Left lobe of liver (tissue), 2 donors: ENCODE measurements at places on chromosomes 12 and 14.
A peak's percentile ranks its signal among the peaks of the same experiment; 100 is the strongest.

GRCh38 chr14:98914942-98915341, 357.1 kb downstream of the BCL11B start:
- no peak for DNase-seq

DNA sequence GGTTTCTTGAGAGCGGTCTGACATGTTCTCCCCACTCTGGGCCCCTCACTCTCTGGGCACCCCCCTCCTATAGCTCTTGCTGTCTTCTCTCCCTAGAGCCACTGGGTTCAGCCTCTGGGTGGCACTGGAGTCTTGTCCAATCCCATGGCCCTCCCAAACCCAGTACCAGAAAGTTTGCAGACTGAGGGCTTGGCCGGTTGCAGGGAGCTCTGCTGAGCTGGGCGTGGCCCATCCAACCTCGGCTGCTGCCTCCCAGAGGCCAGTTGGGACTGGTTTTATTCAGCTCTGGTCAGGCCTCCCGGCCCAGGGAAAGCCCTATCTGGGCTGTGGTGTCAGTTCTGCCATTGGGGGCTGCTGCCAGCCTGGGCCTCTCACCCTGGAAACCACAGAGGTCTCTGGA, 37.9 kb downstream of the ISCA2 start:
- no peak for DNase-seq

- no peak for DNase-seq
These were observed 29.7 kb upstream of the PAPLN start for GRCh38 chr14:73207615-73208014.

DNA sequence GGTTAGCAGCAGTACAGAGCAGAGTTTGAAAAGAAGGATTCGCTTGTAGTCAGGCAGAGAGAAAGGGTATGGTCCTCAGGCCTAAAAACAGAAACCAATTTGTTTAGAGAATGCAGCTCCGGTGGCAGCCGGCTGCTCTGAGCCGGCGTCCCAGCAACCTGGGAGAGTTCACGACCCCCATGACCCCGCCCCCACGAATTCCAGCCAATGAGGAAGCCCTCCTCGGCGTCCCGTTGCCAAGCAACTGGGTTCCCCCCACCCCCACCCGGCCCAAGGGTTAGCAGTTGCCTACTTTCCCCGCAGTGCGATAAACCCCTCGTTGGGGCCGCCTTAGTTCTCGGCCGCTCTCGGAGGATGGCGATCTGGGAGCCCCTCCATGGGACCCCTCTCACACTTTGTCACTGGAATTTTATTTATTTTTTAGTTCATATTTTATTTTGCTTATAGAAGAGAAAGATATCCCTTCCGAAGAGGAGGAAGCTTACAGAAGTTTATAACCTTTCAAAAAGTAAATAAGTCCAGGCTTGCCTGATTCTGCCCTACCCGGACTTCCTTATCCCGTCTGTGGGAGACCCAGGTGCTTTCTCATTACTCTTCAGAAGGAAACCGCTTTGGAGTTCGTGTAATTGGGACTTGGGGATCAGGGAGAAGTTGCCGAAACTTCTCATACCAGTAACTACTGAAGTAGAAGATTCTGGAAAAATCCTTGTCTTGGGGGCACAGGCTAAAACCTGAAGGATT, at the start of gene CCDC60:
TSS of gene CCDC60 (plus strand) at position 300 of the 741 bp plus-strand sequence. CDS start 448 bp downstream, outside the sequence.
- no peak for DNase-seq

DNA sequence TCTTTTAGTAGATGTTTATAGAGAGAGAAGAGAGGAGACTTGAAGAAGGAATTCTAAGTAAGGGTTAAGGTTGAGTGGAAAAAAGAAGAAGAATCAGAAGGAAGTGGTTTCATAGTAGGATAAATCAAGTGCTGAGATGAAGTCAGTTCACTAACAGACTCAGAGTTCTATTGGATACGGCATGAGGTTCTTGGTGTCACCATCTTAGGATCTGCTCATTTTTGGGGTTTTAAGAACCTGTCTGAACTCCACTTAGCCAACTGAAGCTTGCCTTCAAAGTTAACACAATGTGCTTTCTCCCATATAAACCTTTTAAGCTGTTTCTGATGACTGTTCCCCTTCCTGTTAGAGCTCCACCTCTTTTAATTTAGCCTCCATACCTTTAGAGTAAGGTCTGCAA, 152.6 kb downstream of the PRKCH start:
- DNase-seq, result no peak

DNA sequence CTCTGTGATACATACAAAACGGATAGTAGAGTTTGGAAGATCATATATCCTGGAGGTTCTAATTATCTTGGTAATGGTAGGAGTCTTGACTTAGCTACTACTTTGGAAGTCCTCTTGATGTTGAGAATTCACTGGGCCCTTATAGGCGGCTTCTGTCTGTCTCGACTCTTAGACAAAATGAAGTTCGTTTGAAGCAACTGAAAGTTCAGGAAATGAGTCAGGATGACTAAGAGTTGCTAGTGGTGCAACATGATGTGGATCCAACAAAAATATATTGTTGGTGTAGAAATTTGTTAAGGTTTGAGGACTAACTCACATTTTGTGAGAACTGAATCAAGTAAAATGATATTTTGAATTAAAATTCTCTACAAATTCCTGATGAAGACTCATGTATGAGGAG, 272.7 kb downstream of the AEBP2 start:
- no peak for DNase-seq

DNA sequence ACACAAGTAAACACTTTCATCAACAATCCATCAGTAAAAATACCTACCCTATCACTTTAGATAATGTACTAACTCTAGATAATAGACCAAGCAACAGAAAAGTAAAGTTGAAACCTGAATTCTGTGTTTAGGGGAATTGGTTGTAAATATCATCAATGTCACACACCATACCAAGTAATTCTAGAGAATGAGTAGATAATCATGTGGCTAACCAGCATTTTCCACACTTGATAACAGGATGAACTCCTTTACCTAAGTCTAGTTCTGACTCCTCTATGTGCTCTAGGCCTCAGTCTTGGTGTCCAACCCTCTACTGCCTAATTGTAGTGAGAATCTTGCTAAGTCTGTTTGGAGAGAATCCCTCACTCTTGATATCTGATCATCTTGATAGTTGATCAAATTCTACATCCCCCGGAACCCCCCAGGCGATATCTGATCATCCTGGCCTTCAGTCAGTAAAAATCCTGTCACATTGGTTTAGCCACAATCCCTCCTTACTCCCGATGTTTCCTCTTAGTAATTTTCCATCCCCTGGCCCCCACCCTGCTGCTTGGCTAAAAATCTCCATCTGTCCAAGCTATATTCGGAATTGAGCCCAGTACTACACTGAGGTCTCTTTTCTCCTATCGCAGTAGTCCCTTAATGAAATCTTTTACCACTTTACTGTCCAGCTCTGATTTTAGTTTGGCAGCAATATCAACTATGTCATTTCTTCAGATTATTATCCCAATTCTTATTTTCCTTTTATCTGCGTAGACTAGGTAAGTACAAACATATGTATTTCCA, 3.4 kb upstream of the SLCO1A2 start:
- no peak for DNase-seq

DNA sequence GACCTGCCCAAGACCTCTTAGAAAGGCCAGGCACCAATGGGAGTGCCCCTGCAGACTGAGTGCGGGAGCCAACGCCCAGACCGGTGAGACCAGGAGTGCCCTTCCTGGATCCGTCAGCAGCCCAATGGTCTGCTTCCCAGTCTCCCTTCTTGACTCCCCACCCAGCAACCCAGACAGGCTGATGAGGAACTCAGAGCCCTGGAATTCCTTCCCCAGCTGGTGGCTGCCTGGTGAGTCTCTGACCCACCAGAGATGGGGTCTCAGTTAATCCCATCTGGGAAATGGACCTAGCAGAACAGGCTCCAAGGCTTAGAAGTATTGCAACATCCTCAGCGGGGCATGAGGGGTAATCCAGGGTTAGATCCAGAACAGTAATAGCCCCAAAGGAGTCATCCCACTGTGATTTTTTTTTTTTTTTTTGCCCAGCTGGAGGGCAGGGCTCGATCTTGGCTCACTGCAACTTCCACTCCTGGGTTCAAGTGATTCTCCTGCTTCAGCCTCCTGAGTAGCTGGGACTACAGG, 1.5 kb upstream of the RASAL1 start:
- DNase-seq, result no peak

DNA sequence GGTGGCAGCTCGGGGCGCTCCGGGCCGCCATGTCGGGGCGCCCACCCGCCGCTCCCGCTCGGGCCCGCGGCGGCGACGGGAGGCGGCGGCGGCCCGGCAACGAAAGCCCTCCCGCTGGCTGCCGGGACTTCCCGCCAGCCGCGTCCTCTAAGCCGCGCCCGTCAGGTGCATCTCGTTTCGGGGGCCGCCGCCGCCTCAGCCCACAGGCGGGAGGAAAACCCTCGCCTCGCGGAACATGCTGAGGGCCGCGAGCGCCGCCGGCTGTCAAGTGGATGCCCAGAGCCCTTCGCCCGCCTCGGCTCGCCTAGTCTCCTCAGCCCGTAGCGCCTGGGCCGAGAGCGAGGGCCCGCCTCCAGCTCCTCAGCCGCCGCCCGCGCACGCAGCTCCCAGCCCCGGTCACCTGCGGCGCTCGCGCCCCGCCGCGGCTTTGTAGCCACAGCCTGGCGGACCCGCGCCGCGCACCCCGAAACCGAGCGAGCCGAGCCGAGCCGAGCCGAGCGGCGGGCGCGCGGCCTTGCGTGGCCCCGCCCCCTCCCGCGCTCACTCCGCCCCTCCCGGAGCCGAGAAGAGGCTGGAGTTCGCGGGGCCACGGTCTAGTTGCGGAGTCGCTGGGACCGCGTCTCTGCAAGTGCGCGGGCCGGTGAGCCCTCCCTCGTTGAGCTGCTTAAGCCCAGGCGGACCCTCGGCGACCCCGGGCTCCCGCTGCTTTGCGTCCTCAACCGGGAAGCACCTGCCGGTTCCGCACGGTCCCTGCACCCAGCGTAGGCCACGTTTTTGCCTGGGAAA, at the start of gene EML5:
TSS of gene EML5 (minus strand) at position 481 of the 786 bp plus-strand sequence. CDS start at position 31, 450 bp downstream.
- peak; percentile 88 for DNase-seq

DNA sequence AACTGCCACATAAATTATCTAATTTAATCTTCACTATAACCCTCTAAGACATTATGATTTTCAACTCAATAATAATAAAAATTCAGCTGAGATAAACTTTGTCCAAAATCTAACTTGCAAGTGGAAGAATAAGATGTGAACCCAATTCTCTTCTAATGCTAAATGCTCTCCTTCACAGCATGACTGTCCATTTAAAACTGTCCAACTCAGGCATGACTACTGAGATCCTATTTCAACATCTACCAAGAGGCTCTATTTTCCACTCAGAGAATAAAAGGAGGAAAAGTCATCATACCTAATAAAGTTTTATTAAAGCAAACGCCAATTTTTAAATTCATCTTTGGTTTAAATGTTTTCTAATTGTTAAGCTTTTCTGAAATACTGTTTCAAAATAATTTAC, 183.6 kb downstream of the MED13L start:
- DNase-seq, result no peak

DNA sequence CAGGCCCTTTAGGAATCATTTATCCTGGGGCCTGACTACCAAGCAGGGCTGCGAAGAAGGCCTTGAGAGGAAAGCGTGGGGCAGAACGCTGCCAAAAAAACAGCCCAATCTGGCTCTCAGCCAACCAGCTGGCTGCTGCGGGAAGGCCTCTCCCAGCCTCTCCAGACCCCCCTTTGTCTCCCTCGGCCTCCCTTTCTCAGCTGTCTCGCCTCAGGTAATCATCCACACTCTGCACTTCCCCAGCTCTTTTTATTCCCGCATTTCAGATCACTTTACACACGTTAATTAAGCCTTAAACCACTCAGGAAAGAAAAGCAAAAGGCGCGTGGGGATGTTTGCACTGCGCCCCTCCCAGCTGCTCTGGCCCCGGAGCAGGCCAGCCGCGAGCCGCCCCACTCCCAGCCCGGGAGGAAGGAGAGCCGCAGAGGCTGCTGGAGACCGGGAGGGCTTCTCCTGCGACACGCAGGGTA, 208.2 kb upstream of the FOXN3 start:
- DNase-seq, result no peak

DNA sequence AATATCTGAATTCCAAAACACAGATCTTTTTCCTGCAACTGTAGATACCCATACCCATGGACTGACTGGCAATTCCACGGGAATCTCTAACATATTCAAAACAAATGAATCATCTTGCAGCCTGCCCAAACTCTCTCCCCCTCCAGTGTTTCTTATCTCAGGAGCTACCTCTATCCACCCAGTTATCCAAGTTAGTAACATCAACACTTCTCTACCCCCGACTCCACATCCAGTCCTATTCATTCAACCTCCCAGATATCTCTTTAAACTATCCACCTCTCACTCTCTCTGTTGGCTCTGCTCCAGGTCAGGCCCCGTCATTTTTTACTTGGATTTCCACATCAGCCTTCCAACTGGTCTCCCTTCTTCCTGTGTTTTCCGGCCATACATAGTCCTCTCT, 6.7 kb upstream of the KCNH5 start:
- DNase-seq, result no peak

- peak; percentile 57 for DNase-seq
These were observed 9.0 kb downstream of the DMAC2L start for GRCh38 chr14:50321009-50321660.
